Left ventricle myocardium inferior (tissue), 1 donor: ENCODE measurements at places on chromosomes 7 and 10. TPM values are rescaled to one million over a fixed set of nuclear protein-coding genes. Genes with fewer than 3 reads are reported as not detected.

The CALCR gene
- total RNA-seq: 0.08 TPM

The GARIN1A gene
- 1.6 TPM for total RNA-seq

The FAM241B gene
- 5.3 TPM for total RNA-seq

The LRIT1 gene
- not detected for total RNA-seq

The BTBD16 gene
- total RNA-seq: not detected

The NUDCD3 gene
- total RNA-seq: 107 TPM

The SSC4D gene
- 0.99 TPM for total RNA-seq

The TBL2 gene
- total RNA-seq: 9.6 TPM

The GATA3 gene
- total RNA-seq: 1.4 TPM

The ZNF804B gene
- not detected for total RNA-seq

The LRRN3 gene
- total RNA-seq: 7.4 TPM

The LIMK1 gene
- 10.1 TPM for total RNA-seq

The BBS9 gene
- 13.7 TPM for total RNA-seq

The PRSS37 gene
- not detected for total RNA-seq

The LBX1 gene
- not detected for total RNA-seq

The AUTS2 gene
- total RNA-seq: 10.5 TPM

The LIPJ gene
- total RNA-seq: not detected

The CACNA2D1 gene
- 64.6 TPM for total RNA-seq

The PSD gene
- total RNA-seq: 0.93 TPM

The ARHGEF5 gene
- 0.80 TPM for total RNA-seq

The FGFR2 gene
- 0.36 TPM for total RNA-seq

The RNF32 gene
- total RNA-seq: not detected

The ACTL6B gene
- total RNA-seq: not detected

The DNA2 gene
- 2.1 TPM for total RNA-seq

The EBF3 gene
- 6.2 TPM for total RNA-seq

The HIP1 gene
- 14.5 TPM for total RNA-seq
